ENCODE measurements at places on chromosomes 1 and 21.
A peak's percentile ranks its signal among the peaks of the same experiment; 100 is the strongest.

- DNase-seq = no peak
Observed at GRCh38 chr1:184437291-184437690, 50.5 kb downstream of the C1orf21 start.

DNA sequence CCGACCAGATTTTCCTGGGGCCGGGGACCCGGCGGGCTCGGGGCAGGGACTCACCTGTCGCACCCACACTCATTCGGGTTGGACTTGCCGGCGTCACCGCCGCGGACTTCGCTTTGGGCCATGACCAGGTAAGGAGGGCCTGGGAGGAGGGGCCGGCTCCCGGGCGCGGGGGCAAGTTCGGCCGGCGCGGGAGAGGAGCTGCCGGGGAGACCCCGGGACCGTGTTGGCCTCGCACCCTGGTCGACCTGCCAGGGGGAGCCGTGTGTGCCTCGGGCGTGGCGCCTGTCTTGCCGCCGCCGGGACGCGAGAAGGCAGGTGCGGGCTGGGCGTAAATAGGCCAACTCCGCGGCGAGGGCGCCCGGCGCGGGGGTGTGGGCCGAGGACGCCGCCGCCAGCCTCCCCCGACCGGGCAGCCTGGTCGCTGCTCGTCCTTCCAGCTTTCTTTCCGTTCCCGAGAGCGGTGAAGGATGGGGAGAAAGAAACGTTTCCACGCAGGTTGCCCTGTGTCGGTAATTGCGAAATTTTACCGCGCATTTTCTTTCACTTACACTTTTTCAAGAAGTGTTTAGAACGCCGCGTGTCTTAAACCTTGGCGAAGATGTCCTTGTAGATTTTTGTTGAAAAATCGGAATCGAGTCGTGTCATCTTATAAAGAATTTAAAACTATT lies 558 bp downstream of the USP1 start:
- peak; percentile 26 for DNase-seq

DNA sequence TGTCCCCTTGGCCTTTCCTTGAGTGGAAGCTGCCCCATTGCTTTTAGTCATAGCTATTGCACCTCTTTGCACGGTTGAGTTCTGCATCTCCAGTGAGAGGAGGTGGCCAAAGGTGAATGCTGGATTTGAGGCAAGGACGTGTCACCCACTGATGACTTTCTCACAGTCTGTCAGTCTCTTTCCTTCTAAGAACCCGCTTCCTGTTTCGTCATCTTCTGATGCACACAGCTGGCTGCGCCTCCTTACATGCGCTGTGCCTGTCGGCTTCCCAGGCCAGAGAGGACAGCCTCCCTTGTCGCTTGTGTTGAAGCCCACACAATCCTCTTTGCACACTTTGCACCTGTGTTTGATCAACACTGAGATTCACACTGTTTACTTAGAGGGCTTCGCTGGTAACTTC lies 41.8 kb upstream of the PWP2 start:
- DNase-seq = peak; percentile 50

- DNase-seq = no peak
Observed at GRCh38 chr1:13683206-13683605, 16.8 kb upstream of the PRDM2 start.

Data from activated T-cell treated with anti-CD3 and anti-CD28 coated beads for 1 hour (primary cell).